ENCODE measurements at places on chromosomes 6 and 20. TPM values are rescaled to one million over a fixed set of nuclear protein-coding genes. Genes with fewer than 3 reads are reported as not detected.

GRCh38 chr6:137702791-137703424, 164.2 kb upstream of the TNFAIP3 start:
- no peak for DNase-seq

GRCh38 chr6:36677753-36678487, 594 bp upstream of the CDKN1A start:
- no peak for DNase-seq

DNA sequence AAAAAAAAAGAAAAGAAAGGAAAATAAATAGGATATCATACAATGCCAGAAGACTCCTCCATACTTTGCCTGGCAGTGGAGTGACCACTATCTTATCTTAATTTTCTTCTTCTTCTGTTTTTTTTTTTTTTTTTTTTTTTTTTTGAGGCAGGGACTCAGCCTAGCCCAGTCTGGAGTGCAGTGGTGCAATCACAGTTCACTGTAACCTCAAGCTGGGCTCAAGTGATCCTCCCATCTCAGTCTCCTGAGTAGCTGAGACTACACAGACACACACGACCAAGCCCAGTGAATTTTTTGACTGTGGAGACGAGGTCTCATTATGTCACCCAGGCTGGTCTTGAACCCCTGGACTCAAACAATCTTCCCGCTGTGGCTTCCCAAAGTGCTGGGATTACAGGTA, 17.1 kb upstream of the MMP9 start:
- no peak for DNase-seq

TFAP2D gene
- not detected for total RNA-seq

Measured in heart right ventricle (tissue), 16 donors.